ENCODE measurements at places on chromosomes 4 and X. TPM values are rescaled to one million over a fixed set of nuclear protein-coding genes. Genes with fewer than 3 reads are reported as not detected.
A peak's percentile ranks its signal among the peaks of the same experiment; 100 is the strongest.

GRCh38 chrX:112820364-112821268 is 20.0 kb downstream of the AMOT start:
- no peak for ATAC-seq

- no peak for ATAC-seq
Measured at GRCh38 chr4:137946453-137947174, 295.5 kb downstream of the SLC7A11 start.

Gene FRMD7
- total RNA-seq, result not detected

DNA sequence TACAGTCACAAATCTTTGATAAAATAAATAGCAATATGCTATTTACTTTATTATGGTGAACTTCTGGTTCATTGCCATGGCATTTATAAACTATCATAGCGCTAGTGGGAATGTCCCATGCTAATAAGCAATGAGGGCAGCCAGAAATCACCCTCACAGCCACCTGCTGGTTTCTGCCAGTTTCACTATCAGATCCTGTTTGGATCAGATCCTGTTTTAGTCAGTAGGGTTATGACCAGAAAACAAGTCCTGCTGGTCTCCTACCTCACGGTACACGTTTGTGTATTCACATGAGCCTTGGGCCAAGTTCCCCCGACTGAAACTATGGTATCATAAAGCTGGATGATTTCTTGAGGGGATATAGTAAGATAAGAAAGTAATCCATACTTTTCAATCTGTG is 17.7 kb downstream of the FOXR2 start:
- ATAC-seq, result no peak

GRCh38 chr4:27414887-27415731 is 554.5 kb downstream of the STIM2 start:
- ATAC-seq, result no peak

Gene AR
- total RNA-seq, result 4.7 TPM

GRCh38 chrX:72714478-72714916 is 391 bp upstream of the PHKA1 start:
- peak; percentile 89 for ATAC-seq

Gene FGF5
- total RNA-seq, result 1.2 TPM

DNA sequence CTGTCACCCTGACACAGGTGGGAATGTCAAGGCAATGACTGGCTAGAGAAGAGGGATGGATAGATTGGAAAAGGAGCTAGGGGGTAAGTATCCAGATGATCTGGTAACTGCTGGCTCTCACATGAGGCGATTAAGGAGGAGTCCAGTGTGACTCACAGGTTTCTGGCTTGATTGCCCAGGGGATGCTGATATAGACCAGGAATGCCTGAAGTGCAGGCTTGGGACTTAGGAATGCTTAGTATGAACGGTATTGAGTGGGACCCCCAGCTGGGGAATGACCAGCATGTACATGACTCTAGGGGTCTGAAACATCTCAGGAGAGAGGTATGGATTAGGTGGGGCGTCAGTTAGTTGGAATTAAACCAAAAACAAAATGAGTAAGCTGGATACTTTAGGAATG is 65.8 kb upstream of the PRPS1 start:
- no peak for ATAC-seq

- no peak for ATAC-seq
Measured at GRCh38 chr4:2816401-2816954, 23.6 kb downstream of the SH3BP2 start.

GRCh38 chr4:7108660-7109059 is 40.8 kb upstream of the GRPEL1 start:
- no peak for ATAC-seq

DNA sequence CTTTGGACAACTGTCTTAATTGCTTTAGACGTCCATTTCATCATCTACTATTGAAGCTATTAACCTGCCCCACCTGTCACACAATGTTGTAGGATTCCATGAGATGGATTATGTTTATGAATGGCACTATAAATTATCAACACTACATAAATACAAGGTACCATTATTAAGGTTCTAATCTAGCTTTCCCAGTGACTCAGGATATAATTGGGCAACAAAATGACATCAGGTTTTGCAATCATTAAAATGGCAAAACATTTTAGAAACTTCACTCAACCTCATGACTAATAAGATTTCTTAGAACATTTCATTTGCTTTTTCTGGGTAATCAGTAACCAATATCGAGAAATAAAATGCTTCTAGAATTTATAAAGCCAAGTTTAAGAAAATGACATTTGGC is 9.2 kb downstream of the HOPX start:
- ATAC-seq, result no peak

GRCh38 chrX:155225774-155226173 is 9.5 kb downstream of the VBP1 start:
- ATAC-seq, result no peak

GRCh38 chr4:129623233-129623875 is 527.4 kb downstream of the C4orf33 start:
- no peak for ATAC-seq

DNA sequence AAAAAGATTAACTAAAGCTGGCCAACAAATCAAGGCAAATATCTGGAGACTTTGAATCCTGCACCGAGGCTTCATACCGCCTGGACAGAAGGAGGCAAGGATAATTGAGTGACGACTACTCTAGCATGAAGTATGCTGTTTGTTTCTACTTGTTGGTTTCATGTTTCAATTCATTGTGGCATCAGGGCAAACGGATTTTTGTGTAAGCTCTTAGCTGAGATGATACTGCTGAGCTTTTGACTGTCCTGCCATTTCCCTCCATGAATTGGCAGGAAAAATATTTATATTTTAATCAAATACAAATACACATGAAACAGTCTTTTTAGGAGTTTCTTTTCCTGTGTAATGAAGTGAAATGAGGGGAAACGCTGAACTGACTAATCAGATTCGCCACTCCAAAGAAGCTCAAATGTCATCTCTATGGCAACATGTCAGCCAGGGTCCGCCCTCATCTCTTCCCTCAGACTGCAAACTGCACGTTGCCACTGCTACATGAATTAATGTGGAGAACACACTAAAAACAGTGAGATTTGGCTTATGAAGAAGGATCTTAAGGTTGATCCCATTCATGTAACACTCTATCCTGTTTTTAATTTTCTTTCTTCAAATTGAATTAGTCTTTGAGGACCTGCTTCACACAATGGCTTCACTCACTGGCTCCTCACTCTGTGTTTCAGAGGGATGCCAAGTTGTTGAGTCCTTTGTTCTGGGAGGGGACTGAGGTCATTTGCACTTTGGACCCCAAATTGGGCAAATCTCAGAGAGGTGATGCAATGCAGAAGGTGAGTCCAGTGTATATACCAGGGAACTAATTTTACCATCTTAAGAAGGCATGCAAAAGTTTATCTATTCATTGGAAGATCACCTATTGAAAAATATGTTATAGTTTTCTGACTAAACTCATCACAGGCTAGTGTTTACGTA is 149.6 kb upstream of the MID1 start:
- no peak for ATAC-seq

GRCh38 chr4:153143527-153144348 is 60.5 kb upstream of the TRIM2 start:
- no peak for ATAC-seq

DNA sequence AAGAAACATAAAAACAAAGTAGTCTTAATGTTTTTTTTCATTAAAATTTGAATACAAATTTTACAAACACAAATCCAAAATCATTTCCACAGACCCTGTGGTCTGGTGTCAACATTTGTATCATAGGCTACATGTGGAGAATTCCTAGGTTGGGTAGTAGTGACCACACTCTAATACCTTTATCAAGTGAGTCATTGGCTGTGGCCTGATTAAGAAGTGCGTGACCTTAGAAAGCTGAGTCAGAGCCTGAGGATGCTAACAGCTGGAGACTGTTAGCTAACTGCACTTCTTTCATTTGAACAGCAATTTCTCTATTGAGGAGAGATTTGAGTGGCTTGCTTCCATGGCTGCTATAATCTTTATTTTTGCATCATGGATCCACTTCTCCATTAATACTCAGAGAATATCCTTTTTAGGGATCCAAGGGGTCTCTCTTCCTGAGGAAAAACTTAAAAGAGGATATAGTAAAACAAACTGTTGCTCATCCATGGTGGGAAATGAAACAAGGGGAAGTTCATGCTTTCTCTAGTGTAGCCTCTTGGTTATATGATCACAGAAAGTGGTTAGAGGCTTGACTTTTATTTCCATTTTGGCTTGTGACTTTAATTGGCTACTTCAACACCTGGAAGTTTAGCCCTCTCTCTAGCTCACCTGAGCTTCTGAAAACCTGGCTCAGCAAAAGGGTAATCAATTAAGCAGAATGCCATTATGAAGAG is 335.8 kb downstream of the PABPC4L start:
- ATAC-seq, result no peak

Gene MAGEA8
- not detected for total RNA-seq

DNA sequence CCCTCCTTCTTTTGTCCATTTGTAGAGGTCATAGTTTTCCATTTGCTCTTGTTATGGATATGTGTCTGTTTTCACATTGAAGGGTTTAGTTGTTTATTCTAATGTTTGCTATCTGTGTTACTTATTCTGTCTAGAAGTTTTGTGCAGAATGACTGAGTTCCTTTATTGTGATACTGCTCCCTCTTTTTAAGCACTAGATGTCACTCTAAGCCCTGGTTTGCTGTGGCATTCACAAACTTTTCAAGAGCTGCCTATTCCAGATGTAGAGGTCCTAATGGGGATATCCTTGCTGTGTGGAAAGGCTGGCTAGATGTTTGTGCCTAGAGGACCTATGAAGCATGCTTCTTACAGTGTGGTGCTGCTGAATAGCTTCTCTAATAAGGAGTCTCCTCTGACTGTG is 338.6 kb downstream of the SPIN4 start:
- ATAC-seq, result no peak

- no peak for ATAC-seq
Measured at GRCh38 chr4:179855469-179855868, 2387.7 kb upstream of the TENM3 start.

GRCh38 chrX:17481086-17481485 is 106.1 kb downstream of the NHS start:
- no peak for ATAC-seq

DNA sequence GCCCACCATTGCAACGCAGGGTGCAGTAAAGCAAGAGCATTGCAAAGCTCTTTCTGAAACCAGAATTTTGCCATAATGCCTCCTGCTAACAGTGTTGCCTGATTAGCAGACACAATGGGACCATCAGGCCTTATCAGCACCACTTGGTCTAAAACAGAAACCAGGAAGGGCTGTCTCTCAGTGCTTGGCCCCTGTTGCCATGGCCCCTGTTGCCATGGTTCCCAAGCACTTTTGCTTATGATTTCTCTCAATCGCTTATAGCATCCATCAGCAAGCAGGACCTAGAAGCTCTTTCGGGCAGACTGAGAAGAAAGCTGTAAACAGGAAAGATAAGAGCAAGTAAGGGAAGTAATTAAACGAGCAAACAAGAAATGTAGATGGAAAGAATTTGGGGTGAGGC is 36.8 kb downstream of the RTL5 start:
- ATAC-seq, result no peak

GRCh38 chr4:111209706-111210105 is 586.8 kb upstream of the PITX2 start:
- no peak for ATAC-seq

DNA sequence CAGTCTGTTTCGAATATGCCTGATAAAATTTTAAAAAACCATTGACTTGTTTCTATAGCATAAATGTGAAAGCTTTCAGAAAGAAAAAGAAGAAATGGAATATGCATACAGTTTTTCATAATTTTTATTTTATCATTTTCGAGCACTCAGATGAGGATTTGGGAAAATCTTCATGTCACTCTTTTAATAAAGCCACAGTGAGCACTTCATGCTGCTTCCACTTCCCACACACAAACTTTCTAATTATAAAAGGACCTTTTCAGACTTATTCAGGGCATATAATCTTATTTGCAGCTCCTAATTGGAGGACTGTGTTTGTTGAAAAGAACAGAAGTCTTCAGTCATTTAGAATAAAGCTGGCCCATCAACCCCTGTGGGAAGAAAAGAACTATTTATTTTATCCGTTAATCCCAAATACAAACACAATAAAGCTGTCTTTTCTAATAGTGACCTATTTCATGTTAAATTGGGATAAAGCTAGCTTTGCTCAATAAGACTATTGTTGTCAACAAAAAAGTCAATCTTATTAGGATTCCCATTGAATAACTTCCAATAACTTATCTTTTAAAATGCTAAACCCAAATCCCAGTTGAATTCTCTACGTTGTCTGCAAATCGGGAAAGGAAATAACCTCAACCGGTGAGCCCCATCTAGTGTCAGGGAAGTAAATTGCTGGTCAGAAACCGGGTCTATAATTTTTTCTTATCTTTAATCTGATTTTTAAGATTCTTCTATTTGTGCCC is 211.5 kb downstream of the PDGFRA start:
- ATAC-seq, result no peak
